ENCODE measurements at places on chromosomes 2 and 18.

DNA sequence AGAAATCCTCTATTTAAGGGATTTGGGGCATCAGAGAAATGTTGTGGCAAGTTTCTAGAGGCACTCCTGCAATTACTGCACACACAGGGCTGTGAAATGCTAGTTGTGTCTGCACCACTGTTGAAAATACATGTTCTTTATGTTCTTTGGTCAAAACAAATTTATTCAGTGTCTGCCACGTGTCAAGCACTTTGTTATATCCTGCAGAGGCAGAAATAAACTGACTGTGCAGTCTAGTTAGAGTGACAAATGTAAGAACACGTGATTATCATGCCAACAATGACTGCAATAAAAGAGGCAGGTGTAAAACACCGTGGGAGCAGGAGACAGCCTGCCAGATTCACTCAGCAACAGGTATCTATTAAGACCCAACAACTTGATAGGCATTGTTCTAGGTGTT, 423.3 kb downstream of the LRP1B start:
- DNase-seq: no peak
- H3K4me3 ChIP-seq: no peak overlapping the region

DNA sequence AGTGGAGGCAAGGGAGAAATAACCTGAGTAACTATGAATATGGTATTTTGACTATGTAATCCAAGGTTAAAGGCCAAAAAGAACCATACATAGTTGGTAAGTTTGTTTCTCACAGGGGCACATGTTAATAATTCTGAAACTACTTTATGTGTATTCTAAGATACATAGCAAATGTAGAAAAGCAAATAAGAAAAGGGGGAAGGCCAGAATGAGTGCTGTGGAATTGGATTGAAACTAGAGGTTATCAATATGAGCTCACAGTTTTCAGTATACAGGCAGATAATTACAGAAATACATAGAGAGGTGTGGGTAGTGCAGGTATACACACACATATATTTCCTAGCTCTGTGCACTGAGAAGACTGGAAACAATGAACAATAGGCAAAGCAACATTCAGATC, 13.7 kb downstream of the INO80C start:
- DNase-seq: no peak
- no peaks in the 10 kb centered on the region for H3K36me3 ChIP-seq
- H3K4me3 ChIP-seq: no peak overlapping the region
- peaks cover 30% of the 10 kb centered on the region for H3K4me1 ChIP-seq
- no peaks in the 10 kb centered on the region for H3K27me3 ChIP-seq

GRCh38 chr18:23710068-23710527, 20.8 kb downstream of the LAMA3 start:
- no peak overlapping the region for H3K27ac ChIP-seq
- no peak for DNase-seq
- no peaks in the 10 kb centered on the region for H3K36me3 ChIP-seq
- H3K4me1 ChIP-seq: peaks cover 11% of the 10 kb centered on the region

DNA sequence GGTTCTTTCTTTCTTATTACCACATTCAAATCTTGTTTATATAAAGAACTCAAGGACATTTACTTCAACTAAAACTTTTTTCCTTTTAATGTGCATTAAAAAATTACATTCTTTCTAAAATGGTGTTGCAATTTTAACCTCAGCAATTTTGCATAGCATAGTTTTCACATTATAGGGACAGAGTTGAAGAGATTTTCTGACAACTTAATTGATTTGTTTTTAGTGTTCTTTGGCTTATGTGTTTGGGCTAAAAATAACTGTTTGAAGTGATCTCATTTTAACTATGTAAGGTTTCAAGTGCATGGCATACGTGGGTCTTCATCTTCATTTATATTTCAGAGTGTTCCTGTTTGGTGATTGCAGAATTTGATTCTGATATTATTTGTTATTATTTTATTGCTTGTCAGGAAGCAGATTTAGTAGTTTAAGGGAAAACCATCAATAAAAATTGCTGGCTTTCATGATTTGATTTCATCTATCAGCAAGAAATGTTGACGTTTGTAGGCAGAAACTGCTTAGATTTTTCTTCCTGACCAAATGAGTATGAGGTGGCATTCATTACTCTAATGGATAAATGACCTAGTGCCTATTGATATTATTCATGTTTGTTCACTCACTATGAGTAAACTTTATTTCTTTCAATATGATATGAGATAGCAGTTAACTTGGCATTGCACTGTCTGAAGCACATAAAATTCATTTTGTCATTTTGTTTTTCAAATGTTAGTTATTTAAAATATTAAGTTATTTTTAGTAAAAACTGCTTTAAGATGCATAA, 398.4 kb downstream of the NUP35 start:
- DNase-seq: no peak
- no peaks in the 10 kb centered on the region for H3K36me3 ChIP-seq
- no peak overlapping the region for H3K27ac ChIP-seq
- no peak overlapping the region for H3K4me3 ChIP-seq
- H3K27me3 ChIP-seq: no peaks in the 10 kb centered on the region
- no peaks in the 10 kb centered on the region for H3K4me1 ChIP-seq

- no peak overlapping the region for H3K27ac ChIP-seq
- peaks cover 34% of the 10 kb centered on the region for H3K27me3 ChIP-seq
- H3K4me3 ChIP-seq: no peak overlapping the region
- H3K36me3 ChIP-seq: no peaks in the 10 kb centered on the region
Observed at GRCh38 chr2:207223051-207223450, 57.3 kb upstream of the KLF7 start.

DNA sequence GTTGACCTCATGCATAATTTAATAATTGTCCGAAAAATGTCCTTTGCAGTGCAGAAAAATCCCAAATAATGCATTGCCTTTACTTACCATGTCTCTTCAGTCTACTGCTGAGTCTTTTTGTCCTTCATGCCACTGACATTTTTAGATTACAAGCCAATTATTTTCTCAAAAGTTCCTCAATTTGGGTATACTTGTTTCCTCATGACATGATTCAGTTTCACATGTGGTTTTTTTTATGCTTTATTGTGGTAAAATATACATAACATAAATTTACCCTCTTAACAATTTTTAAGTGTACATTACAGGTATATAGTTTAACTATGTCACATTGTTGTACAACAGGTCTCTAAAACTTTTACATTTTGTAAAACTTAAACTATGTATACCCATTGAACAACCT, 81.0 kb downstream of the EPC2 start:
- peak overlapping the region; percentile 18 for H3K4me3 ChIP-seq
- H3K4me1 ChIP-seq: peaks cover 51% of the 10 kb centered on the region
- no peaks in the 10 kb centered on the region for H3K27me3 ChIP-seq
- no peak overlapping the region for H3K27ac ChIP-seq
- DNase-seq: no peak

- peaks cover 23% of the 10 kb centered on the region for H3K4me1 ChIP-seq
- DNase-seq: no peak
- peak overlapping the region; percentile 15 for H3K4me3 ChIP-seq
- H3K27ac ChIP-seq: peak overlapping the region; percentile 12
- no peaks in the 10 kb centered on the region for H3K36me3 ChIP-seq
- no peaks in the 10 kb centered on the region for H3K27me3 ChIP-seq
Observed at GRCh38 chr2:28406-28975, 17.8 kb downstream of the FAM110C start.

DNA sequence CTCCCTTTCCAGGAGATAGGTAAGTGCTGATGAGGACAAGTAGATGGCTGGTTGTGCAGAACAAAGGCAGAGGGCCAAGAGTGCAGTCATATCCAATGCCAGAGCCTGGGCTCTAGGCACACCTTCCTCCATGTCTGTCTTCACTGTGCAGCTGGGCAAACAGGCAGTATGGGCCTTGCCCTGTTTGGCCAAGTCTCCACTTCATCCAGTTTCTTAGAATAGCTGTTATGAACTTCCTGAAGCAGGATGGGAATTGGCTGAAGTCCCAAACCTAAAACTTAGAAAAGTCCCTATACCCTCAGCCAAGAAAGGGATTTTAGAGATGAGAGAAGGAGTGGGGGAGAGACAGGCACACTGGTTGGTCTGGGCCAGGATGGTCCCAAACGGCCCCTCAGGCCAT, 37.5 kb upstream of the CYP26B1 start:
- no peaks in the 10 kb centered on the region for H3K36me3 ChIP-seq
- H3K4me3 ChIP-seq: no peak overlapping the region
- no peaks in the 10 kb centered on the region for H3K27me3 ChIP-seq
- DNase-seq: no peak
- H3K4me1 ChIP-seq: no peaks in the 10 kb centered on the region

GRCh38 chr2:215598376-215598975, 162.6 kb upstream of the FN1 start:
- no peaks in the 10 kb centered on the region for H3K36me3 ChIP-seq
- no peak overlapping the region for H3K27ac ChIP-seq
- H3K27me3 ChIP-seq: peaks cover 1% of the 10 kb centered on the region
- H3K4me1 ChIP-seq: no peaks in the 10 kb centered on the region

GRCh38 chr2:231931481-231931915, 5.3 kb upstream of the NPPC start:
- H3K27me3 ChIP-seq: peaks cover 19% of the 10 kb centered on the region
- no peak overlapping the region for H3K4me3 ChIP-seq
- no peak overlapping the region for H3K27ac ChIP-seq
- H3K36me3 ChIP-seq: no peaks in the 10 kb centered on the region
- no peaks in the 10 kb centered on the region for H3K4me1 ChIP-seq
- no peak for DNase-seq

GRCh38 chr2:65435625-65436168, 3.3 kb upstream of the SPRED2 start:
- peak overlapping the region; percentile 93 for H3K4me3 ChIP-seq
- peaks cover 22% of the 10 kb centered on the region for H3K4me1 ChIP-seq
- no peaks in the 10 kb centered on the region for H3K36me3 ChIP-seq
- peaks cover 10% of the 10 kb centered on the region for H3K27me3 ChIP-seq
- peak overlapping the region; percentile 88 for H3K27ac ChIP-seq

GRCh38 chr2:97645112-97645694, 659 bp upstream of the COX5B start:
- peaks cover 23% of the 10 kb centered on the region for H3K4me1 ChIP-seq

DNA sequence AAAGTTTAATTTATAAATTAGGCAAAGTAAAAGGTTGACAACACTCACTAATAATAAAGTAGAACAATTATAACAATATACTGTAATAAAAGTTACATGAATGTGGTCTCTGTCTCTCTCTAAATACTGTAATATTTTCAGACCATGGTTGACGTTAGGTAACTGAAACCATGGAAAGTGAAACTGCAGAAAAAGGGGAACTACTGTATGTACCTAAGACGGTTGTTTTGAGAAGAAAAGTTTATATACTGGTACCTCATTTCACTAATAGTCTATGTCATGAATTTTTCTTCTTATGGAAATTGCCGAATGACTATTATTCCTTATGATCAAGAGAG, 166.7 kb upstream of the ZNF521 start:
- no peak overlapping the region for H3K27ac ChIP-seq
- no peaks in the 10 kb centered on the region for H3K4me1 ChIP-seq
- no peak for DNase-seq
- peaks cover 7% of the 10 kb centered on the region for H3K27me3 ChIP-seq
- H3K36me3 ChIP-seq: no peaks in the 10 kb centered on the region

- peak overlapping the region; percentile 63 for H3K27ac ChIP-seq
- H3K36me3 ChIP-seq: peaks cover 22% of the 10 kb centered on the region
- no peak for DNase-seq
Observed at GRCh38 chr2:223896833-223897311, 48.3 kb downstream of the WDFY1 start.

- peaks cover 20% of the 10 kb centered on the region for H3K36me3 ChIP-seq
- no peaks in the 10 kb centered on the region for H3K4me1 ChIP-seq
- no peak overlapping the region for H3K4me3 ChIP-seq
- H3K27me3 ChIP-seq: no peaks in the 10 kb centered on the region
- peak overlapping the region; percentile 10 for H3K27ac ChIP-seq
Observed at GRCh38 chr2:88754585-88755320, 63.3 kb downstream of the RPIA start.

DNA sequence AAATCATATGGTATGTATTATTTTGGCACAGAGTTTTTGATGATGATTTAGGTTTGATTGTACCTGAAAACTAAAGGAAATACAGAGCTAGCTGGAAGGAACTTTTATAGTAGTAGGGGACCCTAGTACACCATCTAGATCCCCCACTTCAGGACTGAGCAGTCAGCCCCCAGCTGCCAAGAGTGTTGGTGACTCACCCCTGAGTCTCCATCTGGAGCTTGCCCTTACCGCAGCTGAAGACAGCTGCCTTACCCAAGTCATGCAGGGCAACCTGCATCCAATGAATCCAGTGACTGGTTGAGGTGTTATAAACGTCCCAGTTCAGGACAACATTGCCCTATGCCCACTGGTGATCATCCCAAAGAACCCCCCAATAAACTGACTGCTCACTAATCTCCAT, 15.3 kb downstream of the PMS1 start:
- H3K36me3 ChIP-seq: peaks cover 16% of the 10 kb centered on the region
- peaks cover 9% of the 10 kb centered on the region for H3K4me1 ChIP-seq
- no peaks in the 10 kb centered on the region for H3K27me3 ChIP-seq
- no peak overlapping the region for H3K27ac ChIP-seq
- DNase-seq: no peak
- H3K4me3 ChIP-seq: no peak overlapping the region

DNA sequence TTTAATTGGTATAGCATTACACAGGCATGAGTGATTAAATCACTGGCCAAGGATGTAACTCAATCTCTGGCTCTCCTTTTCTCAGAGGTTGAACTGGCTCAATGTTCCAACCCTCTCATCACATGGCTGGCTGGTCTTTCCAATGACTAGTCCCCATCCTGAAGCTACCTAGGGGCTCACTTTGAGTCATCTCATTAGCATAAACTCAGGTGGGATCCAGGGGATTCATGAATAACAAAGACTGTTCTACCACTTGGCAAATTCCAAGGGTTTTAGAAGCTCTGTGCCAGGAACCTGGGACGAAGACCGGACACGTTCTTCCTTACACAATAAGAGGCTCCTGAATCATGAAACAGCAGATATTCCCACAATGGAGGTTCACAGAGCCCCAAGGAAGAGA, 145.0 kb upstream of the SPATS2L start:
- H3K27ac ChIP-seq: no peak overlapping the region
- H3K4me3 ChIP-seq: no peak overlapping the region
- no peaks in the 10 kb centered on the region for H3K27me3 ChIP-seq
- no peaks in the 10 kb centered on the region for H3K36me3 ChIP-seq
- no peak for DNase-seq
- no peaks in the 10 kb centered on the region for H3K4me1 ChIP-seq

DNA sequence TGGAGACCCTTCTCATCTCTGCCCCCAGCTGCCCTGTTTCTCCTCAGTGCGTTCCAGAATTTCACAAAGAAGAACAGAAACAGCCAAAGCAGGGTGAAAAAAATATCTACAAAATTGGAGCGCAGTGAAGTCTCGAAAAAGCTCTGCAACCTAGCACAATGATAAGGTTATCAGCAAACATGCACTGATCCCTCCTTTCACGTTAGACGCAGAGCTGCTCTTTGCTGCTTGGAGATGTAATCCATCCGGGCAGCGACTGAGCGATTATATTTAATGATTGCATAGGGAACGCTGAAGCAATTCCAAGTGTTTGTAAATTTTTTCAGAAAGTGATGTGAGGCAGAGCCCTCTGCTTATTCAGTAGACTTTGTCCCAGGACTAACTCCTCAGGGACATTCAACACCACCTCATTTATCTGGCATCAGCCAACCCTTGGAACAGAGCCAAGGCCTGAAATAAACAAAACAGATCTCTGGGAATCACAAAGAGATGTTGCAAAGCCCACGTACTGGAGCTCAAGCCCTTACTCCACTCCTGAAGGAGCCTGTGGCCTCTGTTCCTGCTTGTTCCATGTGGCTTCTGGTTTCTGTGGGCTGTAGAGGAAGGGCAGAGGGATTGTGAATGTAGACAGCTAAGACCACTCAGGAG, 172.6 kb upstream of the BCL2L11 start:
- no peaks in the 10 kb centered on the region for H3K36me3 ChIP-seq
- no peak for DNase-seq
- no peak overlapping the region for H3K4me3 ChIP-seq

Measured in natural killer cell treated with Interleukin-12 subunit alpha and Interleukin-12 subunit beta and Interleukin-15 and Interleukin-18, amount 100 ng/mL, for 72 hours (primary cell).